Stimulated activated effector memory CD8-positive, alpha-beta T cell treated with anti-CD3 and anti-CD28 coated beads, Interleukin-12 subunit alpha, Interleukin-12 subunit beta, amount 100 ng/mL, for 72 hours (primary cell): ENCODE measurements at places on chromosomes 16 and 17.

DNA sequence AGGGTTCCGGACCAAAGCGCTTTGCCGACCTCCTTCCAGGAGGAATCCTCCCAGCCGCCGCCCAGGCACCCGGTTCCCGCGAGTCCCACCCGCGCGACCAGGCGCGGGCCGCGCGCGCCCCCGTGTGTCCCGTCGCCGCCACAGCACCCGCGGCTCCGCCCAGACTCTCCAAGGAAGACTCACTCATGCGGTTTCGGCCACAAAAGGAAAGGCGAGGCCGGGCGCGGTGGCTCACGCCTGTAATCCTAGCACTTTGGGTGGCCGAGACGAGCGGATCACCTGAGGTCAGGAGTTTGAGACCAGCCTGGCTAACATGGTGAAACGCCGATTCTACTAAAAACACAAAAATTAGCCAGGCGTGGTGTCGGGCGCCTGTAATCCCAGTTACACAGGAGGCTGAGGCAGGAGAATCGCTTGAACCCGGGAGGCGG is 3.5 kb upstream of the PKMYT1 start:
- DNase-seq: peak; percentile 58

DNA sequence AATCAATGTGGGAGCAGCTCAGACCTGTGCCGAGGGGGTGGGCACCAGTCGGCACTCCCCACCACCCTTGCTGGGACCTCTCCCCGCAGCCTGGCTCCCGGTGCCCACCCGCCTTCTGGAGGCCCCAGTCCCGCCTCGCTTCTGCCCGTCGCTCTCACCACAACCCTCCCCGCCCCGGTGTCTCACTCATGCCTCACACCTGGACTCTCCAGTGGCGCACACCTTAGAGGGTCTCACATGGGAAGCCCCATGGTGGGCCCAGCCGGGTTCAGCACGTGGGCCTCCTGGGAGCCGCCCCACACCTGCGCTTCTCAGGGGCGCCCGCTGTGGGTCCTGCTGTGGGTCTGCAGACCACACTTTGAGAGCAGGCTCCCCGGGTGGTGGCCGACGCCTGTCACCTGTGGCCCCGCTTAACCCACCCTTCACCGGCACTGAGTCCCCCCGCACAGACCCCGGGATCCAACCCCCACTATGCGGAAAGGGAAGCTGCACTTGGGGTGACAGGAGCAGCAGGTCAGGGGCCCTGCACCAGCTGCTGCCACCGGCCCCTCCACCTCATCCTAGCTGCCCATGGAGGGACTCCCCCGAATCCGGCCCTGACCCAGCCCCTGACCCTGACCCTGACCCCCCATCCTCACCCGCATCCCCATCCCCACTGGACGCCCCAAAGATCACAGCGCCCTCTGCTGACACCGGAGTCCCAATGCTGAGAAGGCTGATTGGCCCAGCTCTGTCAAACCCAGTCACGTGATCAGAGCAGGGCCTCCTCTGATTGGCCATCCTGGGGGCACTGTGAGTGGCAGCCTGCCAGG is 27.4 kb upstream of the SLC38A10 start:
- no peak for DNase-seq

- no peak for DNase-seq
Measured at GRCh38 chr17:32100971-32101631, 41.2 kb upstream of the RHOT1 start.

GRCh38 chr17:72997559-72997958 is 94.9 kb downstream of the SLC39A11 start:
- no peak for DNase-seq

DNA sequence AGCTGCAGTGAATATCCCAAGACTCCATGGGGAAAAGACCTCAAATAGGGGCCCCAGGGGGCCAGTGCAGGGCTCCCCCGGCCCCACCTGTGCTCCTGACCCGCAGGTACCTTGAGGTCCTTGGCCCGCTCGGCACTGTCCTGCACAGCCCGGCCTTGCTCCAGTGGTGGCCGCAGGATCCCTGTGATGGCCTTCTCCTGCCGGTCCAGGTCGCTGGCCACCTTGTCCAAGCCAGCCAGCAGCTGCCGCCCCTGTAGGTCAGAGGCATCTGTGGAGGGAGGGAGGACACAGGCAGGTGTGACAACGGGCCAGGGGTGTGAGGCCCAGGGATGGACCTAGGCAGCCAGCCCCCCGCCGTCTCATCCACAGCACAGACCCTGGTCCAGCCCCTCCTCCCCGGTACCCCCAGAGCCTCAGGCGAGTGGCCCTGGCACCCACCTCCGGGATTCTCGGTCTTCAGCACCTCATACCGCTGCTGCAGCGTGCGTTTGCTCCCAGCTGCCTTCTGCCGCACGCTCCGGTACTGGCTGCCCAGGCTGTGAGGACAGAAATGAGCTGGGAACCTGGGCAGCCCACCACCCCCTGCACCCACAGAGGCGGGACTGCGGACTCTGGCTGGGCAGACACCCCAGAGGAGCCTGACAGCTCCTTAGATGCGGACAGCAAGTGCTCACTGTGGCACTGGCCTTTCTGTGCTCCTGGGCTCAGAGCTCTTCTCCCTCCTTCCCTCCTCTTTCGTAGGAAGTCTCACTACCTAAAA is 43.7 kb downstream of the PPL start:
- no peak for DNase-seq

- no peak for DNase-seq
Measured at GRCh38 chr17:43324205-43324893, 74.4 kb upstream of the ARL4D start.

DNA sequence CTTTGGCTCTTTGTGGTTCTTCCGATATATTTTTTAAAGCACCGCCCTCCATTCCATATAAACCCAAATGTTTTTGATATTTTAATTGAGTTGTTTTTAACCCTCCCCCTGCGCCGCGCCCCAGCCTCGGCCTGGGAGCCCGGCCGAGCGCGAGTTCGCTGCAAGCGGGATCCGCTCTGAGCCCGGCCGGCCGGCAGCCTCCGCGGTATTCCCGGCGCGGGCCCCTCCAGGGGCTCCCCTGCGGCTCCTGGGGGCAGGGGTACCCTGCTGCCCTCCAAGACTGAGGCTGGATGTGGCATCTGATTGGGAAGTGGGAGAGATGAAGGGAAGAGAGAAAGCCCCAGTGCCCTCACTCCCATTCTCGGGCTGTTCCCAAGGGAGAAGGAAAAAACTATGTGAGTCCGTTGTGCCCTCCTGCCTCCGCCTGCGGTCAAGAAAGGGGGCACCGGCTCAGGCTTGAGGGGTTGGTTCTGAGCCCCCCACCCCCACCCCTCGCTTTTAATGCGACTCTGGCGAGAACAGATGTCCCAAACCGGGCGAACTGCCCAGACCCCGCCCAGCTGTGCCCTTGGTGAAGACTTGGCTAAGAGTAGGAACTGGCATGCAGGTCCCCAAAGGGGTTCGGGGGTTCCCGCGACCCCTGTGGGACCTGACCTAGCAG is 8.6 kb downstream of the NEUROD2 start:
- DNase-seq: no peak

DNA sequence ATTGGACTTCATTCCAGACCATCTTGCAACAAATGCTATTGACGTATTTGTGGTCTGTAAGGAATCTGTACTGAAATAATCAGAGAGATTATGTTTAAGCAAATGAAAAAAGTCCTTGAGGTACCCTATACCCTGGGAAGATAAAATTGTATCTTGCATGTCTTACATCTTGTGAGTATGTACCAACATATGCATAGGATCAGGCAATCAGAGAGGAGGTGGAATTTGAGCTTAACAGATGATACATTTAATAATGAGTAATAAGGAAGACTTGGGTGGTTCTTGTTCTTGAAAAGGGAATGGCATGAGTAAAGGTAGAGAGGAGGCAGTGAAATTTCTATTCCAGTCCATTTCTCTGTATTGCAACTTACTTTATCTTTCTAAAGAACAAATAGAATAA is 10.6 kb downstream of the MOSMO start:
- no peak for DNase-seq

- DNase-seq: peak; percentile 77
Measured at GRCh38 chr16:56424791-56425438, 430 bp downstream of the AMFR start.

DNA sequence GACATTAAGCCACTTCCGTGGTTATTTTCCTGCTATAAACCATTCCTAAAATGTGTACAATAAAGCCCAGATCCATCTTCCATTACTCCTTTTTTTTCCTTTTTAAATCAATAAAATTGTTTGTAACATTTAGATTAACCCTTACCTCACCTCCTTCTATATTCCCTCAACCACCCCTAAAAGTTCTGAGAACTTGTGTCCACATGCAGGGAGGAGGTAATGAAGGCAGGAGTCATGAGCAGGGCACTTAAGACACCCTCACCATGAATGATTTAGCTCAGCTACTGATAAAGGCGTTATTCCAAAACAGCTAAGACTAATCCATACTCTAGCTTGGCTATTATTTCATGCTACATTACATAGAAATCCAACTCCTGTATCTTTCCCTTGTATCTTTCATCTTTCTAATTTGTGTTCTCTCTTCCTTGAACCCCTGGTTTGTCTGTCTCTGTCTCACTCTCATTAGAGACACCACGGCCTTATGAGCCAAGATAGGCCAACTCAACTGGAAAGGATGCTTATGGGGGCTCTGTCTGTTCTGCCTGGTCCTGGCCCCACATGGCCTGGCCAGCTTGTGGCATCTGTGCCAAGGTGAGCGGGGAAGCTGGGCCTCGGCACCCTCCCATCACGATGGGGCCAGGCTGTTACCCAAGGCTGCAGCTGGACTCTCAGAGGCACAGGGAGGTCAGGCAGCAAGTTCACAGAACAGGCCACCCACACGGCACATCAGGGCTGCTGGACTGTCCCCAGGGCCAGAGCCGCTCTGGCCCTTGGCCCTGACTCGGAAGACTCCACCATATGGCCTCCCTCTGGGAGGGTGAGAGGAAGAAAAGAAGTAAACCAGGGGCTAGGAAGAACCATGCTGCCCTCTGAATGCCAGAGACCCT is 294.4 kb downstream of the SOX9 start:
- no peak for DNase-seq

DNA sequence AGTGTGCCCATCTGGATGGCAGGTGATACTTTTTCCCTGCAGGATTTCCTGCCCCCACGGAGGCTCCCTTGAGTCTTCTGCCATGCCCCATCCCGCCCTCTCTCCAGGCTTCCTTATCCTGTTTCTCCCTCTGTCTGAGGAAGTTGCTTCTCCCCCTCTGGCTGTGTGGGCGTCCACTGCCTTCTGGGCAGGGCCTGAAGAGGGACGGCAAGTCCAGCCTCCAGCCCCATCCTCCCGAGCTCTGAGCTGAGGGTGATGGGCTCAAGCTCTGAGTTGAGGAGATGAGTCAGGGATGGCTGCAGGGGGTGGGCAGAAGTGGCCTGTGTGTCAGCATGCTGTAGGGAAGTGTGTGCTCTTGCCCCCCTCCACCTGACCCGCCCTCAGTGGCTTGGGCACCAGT is 14.2 kb upstream of the RAP1GAP2 start:
- no peak for DNase-seq

- DNase-seq: no peak
Measured at GRCh38 chr16:21145738-21146137, 4.9 kb downstream of the DNAH3 start.

- DNase-seq: no peak
Measured at GRCh38 chr17:79243996-79244395, 169.4 kb downstream of the ENGASE start.

DNA sequence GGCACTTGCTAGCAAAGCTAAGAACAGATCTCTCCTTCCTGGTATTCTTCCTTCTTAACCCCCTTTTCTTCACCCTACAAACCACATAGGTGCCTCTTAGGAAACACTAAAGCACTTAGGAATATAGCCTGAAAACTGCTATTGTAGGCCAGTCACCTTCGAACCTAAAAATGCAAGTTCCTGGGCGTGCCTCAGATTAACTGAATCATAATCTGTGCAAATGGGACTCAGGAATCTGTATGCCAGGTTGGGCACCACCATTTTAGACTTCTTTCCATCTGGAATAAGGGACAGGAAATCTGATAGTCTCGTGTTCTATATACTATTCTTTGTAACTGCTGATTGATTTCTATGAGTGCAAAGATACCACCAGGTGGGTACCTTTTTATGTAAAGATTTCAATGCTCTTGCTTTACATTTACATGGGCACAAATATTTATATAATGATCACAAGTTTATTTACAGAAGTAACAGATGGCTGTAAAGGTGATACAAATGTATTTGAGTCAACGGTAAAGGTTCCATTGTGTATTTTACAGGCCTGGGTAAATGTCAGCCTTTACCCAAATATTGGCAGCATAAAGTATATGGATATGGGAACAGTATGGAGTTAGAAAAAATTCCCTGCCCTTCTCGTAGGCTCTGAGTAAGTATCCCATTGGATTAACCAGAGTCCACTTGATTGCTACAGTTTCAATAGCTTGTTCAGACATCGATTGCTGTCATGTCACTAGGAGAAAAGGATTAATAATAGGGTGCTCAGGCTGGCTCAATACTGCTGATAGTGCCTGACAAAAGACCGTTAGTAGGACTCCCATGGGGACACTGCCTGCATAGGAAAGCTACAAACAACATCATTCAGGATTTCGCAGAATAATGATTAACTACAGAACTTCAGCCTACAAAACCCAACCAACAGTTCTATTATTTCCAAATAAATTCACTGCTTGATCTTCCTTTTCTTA is 124.7 kb downstream of the SNX11 start:
- DNase-seq: no peak

DNA sequence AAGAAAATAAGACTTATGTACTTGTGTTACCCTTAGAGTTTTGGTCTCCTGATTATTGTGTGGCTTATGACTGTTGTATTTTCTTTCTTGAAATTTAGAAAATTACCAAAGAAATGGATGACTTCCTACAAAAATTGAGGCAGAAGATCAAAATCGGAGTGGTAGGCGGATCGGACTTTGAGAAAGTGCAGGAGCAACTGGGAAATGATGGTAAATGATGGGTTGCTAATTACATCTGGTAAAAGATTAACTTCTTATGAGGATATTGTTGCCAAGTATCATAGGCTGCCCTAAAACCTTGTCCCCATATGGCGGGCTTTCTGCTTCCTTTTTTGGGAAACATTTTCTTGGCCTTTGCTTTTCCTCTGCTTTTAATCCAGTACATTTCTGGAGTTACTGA is 4.1 kb downstream of the PMM2 start:
- no peak for DNase-seq

GRCh38 chr17:41937970-41938954 is 7.8 kb downstream of the ODAD4 start:
- no peak for DNase-seq

DNA sequence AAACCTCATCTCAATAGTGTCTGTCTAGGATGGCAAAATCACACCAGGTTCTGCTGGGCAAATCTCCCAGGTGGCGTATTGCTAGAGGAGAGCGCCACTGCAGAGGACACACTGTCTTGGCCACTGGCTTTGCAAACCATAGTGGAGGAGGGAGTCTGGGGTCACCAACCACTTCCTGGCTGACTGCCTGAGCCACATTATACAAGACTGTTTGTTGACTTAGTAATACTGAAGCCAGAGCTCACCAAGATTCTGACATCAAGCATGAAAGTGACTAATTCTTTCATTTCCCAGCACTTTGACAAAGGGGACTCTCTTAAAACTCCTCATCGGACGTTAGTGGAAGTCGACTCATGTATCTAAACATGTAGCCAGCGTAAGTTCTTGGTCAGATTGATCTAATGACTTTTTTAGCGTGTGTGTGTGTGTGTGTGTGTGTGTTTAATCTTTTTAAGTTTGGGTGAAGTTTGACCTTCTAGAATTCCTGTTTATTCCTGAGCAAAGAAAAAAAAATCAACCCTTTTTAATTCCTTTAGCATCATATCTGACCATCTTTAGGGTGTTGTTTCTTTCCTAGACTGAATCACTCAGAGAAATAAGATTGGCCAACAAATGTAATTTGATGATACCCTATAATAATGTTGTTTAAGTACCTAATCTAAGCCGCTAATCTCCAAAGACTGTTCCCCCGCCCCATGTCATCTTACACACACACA is 13.7 kb downstream of the PITPNC1 start:
- peak; percentile 86 for DNase-seq
